Lung (tissue), 17 donors: ENCODE measurements at places on chromosomes 6 and 20.

DNA sequence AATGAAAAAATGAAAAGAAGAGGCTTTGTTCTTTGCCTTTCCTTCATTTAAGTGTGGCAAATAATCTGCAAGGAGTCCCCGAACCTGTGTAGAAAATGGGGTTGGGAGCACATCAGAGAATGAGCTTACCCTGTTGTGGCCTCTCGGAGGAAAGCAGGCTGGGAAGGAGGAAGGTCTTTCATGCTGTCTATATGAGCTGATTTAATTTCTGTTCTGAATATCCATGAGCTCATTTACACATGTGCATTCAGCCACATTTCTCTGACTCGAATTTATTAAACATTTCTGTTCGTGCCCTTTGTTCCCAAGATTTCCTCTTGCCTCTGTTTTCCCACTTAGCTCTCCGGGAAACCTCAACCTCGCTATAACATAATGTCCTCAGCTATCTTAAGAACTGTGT lies 584.4 kb upstream of the CDH4 start:
- no peak for DNase-seq

DNA sequence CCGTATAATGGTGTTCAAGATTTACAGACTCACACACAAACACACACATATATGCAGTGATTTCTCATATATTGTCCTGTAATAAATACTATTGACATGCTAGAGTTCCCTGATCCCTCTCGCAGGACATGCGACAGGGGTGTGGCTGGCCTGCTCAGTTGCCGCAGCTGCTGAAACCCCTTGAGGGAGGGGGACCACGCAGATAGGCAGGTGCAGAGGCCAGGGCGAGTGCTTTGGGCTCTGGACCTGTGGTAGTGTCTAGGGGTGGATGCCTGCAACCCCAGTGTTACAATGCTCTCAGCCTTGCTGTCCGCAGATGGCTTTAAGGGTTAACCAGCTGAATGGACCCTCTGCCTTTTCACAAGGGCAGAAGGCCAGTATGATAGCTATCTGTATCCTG lies 706.2 kb downstream of the EYS start:
- no peak for DNase-seq

- DNase-seq = peak; percentile 28
Measured at GRCh38 chr6:116152620-116153019, 26.7 kb upstream of the COL10A1 start.

GRCh38 chr20:219290-220115 lies 7.6 kb upstream of the DEFB129 start:
- peak; percentile 57 for DNase-seq

- no peak for DNase-seq
Measured at GRCh38 chr6:157086632-157087031, 236.7 kb downstream of the TMEM242 start.

GRCh38 chr20:56289652-56290051 lies 41.1 kb downstream of the MC3R start:
- DNase-seq = no peak

DNA sequence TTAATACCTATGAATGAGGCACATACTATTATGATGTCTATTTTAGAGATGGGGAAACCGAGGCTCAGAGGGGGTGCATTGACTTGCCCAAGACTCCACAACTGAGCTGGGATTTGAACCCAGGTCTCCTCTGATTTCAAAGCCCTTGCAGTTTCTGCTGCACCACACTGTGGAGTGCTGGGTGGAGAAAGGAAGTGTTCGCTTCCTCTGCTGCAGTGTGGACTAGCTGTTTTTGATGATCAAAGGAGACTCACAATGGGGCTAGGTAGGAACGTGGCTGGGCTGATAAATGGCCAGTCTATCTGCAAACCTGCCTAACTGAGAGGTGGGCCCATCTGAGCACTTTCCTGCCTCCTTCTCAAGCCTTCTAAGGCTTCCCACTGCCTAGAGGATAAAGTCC lies 87.2 kb downstream of the CD40 start:
- DNase-seq = no peak

DNA sequence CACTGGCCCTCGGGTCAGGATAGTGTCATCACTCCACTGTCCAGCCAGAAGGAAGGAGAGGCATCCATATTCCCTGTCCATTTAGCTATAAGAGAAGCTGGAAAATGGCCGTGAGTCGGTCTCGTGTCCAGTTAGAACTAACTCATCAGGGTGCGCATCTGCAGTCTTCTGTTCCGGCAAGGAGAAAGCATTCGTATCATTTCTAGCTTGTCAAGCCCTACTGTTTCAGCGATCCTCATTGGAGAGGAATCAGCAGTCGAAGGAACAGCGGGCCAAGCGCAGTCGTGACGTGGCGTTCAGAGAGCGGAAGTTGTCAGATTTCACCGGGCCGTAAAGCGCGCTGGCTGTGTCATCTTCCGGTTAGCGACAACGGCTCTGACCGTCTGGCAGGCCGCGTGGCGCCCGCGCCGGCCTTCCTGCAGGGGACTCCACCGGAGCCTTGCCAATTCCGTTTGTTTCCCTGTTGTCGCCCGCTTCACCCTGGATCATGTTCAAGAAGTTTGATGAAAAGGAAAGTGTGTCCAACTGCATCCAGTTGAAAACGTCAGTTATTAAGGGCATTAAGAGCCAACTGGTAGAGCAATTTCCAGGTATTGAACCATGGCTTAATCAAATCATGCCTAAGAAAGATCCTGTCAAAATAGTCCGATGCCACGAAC lies 32.9 kb downstream of the HM13 start:
- peak; percentile 90 for DNase-seq

- no peak for DNase-seq
Measured at GRCh38 chr6:3523966-3524365, 67.1 kb upstream of the SLC22A23 start.

GRCh38 chr6:149278997-149279396 lies 38.5 kb upstream of the TAB2 start:
- no peak for DNase-seq

DNA sequence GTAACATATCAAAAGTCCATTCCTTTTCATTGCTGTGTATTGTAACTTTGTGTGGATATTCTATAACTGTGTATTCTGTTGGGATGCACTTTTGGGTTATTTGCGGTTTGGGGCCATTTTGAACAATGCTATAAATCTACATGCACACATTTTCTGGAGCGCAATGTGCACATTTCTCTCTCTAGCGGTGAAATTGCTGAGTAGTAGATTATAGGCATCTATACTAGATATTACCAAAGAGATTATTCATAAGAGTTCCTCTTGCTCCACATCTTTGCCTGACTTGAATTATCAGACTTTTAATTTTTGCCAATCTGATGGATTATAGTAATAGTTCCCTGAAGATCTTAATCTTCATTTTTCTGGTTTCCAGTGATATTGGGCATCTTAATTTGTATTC lies 18.3 kb upstream of the FRK start:
- no peak for DNase-seq

DNA sequence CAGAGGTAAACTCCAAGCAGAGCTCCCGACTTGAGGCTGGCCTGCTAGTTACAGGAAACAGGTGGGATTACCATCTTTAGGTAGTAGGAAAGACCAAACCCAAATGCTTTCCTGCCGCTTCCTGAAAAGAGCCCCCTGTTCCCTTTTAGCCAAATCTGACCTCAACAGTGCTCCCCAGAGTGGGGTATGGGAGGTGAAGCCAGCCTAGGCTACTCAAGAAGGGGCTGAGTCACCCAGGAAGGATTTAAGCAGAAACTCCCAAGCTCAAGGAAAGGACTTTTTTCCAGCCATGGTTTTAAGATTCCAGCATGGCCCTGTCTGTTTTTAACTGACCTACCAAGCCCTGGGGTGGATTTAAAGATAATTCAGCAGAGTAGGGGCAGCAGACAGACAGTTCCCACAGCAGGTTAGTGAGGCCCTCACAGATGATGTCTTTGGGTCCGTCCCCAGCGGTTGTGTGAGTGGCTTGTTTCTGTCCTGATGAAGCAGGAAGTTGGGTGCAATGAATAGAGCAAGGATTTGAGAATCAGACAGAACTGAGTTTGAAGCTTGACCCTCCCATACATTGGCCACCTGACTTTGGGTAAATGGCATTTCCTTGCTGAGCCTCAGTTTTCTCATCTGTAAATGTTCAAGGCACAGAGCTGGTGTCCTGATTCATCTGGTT lies 76.9 kb upstream of the MAFB start:
- no peak for DNase-seq

GRCh38 chr6:32637219-32637880 lies at the start of gene HLA-DQA1:
HLA-DQA1 (plus strand) TSS chr6:32637406; CDS start chr6:32637459, 53 bp downstream.
- DNase-seq = no peak

GRCh38 chr20:14360416-14360815 lies 23.0 kb upstream of the FLRT3 start:
- no peak for DNase-seq

- no peak for DNase-seq
Measured at GRCh38 chr6:106490030-106490429, 129.5 kb downstream of the CRYBG1 start.

GRCh38 chr20:17457588-17458190 lies 73.5 kb downstream of the BFSP1 start:
- no peak for DNase-seq

DNA sequence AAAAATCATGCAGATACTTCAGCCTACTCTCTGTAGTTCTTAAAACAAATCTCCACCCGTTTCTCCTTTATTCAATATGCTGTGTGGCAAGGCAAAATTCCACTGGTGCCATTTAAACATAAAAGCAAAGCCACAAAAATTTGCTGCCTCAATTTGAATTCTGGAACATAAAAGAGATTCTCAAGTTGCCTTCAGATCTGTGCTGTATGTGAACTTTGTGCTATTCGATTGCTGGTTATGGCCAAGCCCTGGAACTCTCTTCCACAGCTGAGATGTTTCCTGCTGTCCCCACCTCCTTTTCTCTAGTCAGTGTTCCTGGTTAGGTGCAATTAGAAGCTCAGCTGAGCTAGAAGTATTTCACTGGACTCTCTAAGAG lies 395.3 kb upstream of the BTBD3 start:
- DNase-seq = no peak

GRCh38 chr20:20076297-20077065 lies 24.1 kb downstream of the CFAP61 start:
- DNase-seq = no peak

DNA sequence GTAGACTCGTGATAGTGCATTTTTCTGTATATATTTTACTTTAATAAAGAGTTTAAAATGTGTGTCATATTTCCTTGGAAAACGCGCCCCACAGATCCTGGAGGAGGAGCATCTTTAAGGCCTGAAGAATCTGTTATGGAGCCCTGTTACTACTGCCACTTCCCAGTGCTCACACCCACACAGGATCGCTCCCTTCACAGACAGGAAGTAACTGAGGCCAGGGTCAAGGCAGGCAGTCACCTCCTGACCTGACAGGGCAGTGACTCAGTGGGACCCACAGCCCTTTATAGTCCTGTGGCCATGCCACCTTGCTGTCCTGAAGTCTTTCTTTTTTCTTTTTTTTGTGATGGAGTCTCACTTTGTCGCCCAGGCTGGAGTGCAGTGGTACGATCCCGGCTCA lies 9.0 kb downstream of the RRBP1 start:
- DNase-seq = no peak
